Kidney (tissue), 22 donors: ENCODE measurements at places on chromosomes 2 and 18.

DNA sequence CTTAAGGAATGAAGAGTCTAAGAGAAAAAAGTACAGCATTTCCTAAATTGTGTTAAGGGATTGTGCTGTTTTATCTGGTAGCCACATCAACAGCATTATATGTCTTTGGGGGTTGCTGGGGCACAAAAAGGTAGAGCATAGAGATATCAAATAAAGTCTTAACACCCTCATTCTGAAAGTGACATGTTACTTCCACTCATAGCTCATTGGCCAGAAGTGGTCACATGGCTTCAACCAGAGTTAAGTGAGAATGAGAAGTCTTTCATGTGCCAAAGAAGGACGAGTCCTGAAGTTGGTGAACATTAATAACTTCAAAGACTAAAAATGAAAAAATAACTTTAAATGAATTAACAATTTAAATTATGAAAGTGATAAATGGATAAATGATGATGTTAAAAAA lies 175.7 kb upstream of the ZEB2 start:
- no peak for DNase-seq

DNA sequence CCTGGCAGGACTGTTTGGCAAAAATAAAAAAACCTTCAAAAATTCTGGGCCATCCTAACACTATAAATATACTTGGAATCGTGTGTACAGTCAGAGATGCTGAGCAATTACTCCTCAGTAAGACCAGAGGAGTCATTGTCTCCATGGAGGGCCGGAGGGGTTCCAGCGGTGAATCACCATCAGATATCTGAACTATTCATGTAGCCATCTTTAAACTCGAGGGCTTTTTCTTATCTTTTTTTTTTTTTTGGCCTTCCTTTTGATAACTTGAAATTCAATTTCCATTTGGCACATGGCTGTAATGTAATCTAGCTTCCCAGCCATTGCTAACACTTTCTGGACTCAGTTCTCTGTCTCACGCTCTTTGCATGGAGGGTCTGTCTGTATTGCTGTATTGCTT lies 7.4 kb upstream of the FHL2 start:
- no peak for DNase-seq

- no peak for DNase-seq
Observed at GRCh38 chr2:227367427-227367795, 11.7 kb downstream of the TM4SF20 start.

DNA sequence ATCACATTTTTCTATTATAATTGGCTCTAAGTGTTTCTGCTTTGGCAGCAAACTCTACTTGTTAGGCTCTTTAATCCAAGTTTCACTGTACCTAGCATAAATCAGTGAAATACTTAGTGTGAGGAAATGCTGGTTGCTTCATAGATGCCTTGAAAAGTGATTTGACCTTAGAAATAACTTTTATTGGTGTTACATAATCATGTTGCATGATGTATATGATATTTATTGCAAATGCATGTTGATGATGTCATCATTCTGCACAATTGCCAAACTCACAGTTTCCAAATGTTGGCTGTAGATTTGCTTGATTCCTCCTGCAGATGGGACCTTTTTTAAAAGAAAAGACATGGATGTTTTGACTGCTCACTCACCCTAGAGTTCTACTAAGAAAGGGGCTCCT lies 137.6 kb upstream of the BCL2L11 start:
- DNase-seq = no peak

DNA sequence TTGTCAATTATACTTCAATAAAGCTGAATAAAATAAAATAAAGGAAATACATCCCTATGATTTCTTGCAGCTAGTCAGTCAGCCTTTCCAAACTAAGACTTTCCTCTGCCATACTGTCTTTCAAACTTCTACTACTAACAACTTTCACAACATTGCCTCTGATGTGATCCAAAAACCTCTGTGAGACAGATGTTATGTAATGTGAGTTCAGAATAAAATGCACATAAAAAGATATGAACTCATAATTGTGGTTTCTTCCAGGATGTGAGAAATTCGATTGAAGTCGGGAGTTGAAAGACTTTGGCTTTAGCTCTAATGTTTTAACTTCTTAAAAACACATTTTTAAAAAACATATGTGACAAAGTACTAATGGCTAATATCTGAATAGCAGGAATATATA lies 98.7 kb downstream of the PIGN start:
- DNase-seq = no peak

DNA sequence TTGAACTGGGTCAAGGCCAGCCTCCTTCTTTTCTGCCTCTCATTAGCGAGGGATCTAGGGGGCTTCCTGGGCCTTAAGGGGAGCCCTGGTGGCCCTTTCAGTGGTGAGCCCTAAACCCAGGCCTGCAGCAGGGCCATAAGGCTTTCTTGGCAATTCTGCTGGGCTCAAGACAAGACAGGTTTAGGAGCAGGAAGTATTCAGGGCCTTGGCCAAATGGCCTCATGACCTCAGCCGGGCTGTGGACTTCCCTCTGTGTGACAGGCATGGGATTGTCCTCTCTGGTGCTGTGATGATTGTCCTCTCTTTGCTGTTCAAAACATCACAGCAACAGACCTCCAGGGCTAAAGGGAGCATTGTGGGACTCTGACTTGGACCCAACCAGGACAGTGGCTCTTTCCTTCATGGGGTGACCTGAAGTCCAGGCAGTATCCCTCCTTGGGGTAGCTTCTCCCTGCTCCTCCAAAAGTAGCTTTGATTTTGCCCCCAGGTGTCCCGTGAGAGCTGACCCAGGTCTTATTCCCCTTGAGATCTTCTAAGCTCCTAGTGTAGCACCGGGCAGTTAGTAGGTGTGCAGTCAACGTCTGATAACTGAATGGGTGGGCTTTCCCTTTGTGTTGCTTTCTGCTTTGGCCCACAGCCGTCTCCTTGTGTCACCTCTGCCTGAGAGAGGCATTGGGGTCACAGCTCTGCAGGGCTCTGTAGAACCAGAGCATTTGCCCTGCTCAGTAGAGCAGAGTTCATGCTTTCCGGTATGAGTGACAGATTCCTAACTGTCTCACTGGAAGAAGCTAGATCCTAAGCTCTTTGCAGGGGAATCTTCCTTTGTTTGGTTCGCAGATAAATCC lies 14.7 kb downstream of the FOSL2 start:
- DNase-seq = no peak

DNA sequence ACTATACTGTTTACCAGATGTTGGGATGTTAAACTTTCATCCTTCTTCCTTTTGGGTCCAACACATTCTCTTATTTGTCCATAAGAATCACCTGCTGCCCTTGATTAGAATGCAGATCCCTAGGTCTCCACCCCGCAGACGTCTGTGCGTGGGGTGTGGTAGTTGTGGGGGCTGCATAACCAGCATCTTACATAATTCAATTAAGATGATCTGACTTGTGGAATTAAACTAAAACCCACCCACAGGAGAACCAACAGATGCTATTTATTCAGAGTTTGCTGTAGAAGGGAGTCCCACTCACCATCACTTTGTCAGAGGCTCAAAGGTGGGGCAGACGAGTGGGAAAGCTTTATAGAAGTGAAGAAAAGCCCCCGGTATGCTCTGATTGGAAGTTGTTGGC lies 1.6 kb upstream of the KLHL23 start:
- no peak for DNase-seq

DNA sequence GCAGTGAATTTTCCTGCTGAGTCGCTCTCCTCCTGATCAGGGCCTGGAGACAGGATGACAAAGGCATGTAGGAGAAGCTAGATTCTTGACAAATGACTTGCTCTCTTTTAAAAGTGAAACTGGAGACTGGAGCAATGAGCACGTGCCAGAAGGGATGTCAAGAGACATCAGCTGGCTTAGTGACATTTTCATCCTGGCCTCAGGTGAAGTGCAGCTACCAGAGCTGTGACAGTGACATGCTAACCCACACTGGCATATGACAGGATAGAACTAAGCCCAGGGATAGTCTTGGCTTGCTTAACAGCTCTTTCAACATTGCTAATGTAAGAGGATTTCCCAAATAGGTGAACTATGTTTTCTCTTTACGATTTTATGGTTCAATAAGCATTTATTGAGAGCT lies 757.5 kb upstream of the DDX18 start:
- no peak for DNase-seq

DNA sequence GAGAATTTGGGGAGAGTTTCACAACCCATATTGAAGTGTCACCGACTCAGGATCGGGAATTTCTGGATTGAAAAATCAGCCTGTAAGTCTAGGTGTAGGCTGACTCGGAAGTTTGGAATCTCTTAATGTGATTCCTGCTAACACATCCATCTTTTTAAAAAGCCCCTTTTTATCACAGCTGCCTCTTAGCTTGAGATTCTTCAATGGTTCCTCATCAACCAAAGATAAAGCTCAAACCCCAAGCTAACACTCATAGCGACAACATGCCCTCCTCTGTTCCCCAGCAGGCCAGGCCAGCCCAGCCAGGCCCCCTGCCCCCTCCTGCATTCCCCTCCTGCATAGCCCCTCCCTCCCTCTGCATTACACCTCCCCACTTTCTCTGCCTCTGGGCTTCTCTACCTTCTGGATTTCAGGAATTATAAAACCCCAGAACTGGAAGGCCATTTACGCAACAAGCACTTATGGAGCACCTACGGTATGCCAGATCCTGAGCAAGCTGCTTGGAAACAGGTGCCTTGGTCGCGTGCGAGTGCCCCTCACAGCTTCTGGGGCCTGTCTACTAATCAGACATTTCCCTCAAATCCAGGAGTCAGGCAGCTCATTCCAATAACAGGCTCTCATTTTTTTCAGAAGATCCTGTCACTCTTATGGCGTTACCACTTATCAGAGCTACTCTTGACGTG lies 63.4 kb downstream of the EMX1 start:
- no peak for DNase-seq
